NCI-H524 (cell line): ENCODE measurements at places on chromosomes 5 and 9.

DNA sequence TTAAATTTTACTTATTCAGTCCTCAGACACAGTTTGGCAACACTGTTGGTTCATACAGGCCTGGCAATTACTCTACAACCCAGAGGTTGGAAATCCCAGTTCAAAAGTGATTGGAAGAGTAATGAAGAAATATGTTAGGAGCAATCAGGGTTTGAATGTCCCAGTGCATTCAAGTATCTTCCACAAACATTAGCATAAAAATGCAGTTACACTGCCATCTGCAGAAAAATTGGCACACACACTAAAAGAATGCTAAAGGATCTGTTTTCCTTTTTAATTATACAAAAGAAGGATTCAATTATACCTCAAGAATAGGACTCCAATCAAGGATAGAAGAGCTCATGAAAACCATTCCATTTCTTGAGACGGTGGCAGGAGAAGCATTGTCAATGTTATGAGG, 130.2 kb downstream of the DNAH5 start:
- DNase-seq = peak; percentile 56

- DNase-seq = no peak
Measured at GRCh38 chr5:154901276-154901675, 36.7 kb downstream of the GEMIN5 start.

DNA sequence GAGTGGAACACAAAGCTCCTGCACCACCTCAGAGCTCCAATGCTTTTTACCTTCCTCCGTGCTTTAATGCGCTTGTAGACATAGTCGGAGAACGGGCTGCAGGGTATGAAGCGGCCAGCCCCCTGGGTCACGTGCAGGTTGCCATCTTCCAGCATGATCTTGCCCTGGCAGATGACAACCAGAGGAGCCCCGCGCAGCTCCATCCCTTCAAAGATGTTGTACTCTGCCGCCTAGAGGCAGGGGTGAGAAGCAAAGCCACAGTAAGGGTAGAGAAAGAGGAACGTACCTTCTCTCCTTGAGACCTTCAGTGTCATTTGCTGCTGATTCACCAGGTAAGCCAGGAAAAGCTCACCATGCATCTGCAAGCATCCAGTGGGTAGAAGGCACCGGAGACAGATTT, 112.3 kb downstream of the DPYSL3 start:
- DNase-seq = no peak

GRCh38 chr5:172379481-172379880, 74.8 kb downstream of the SH3PXD2B start:
- DNase-seq = no peak

GRCh38 chr9:137798901-137799629, 78.5 kb upstream of the CACNA1B start:
- no peak for DNase-seq
